Stimulated activated CD8-positive, alpha-beta memory T cell treated with anti-CD3 and anti-CD28 coated beads, Interleukin-4, amount 100 ng/mL, for 24 hours (primary cell): ENCODE measurements at places on chromosomes 6 and 20.

GRCh38 chr20:56943946-56944945, 315.1 kb downstream of the TFAP2C start:
- no peak for DNase-seq

DNA sequence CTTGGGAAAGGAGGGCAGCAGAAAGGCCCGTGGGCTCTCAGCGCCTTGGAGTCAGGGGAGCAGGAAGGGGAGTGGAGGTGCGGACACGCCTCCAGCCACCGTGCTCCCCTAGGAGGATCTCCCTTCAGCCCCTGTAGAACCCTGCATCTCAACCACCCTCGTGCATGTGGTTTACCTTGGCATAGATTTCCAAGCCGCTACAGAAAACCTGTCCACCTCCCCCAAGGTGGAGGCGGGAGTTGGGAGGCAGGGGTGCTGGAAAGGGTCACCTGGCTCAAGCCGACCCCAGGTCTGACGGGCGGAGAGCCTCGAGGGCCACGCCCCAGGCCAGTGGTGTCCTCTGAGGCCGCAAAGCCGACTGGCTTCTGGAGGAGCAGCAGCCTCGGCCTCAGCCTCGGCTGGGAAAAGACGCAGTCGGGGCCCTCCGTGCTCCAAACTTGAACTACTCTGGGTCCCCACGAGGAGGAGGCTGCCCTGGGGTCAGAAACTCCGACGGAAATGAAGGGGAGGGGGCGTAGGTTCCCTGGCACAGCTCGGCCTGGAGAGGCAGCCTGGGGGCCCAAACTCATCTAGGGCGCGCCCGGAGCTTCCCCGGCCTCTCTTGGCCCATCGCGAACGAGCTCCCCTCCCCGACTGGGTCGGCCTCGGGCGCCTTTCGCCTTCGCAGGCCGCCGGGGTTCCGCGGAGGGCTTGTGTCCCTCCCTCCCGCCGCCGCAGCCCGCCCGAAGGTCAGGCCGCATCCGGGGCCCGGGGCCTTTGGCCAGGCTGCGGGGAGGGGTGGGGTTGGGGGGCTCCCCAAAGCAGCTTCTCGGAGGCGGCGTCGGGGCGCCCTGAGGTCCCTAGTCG, 6.3 kb upstream of the FOXF2 start:
- no peak for DNase-seq

DNA sequence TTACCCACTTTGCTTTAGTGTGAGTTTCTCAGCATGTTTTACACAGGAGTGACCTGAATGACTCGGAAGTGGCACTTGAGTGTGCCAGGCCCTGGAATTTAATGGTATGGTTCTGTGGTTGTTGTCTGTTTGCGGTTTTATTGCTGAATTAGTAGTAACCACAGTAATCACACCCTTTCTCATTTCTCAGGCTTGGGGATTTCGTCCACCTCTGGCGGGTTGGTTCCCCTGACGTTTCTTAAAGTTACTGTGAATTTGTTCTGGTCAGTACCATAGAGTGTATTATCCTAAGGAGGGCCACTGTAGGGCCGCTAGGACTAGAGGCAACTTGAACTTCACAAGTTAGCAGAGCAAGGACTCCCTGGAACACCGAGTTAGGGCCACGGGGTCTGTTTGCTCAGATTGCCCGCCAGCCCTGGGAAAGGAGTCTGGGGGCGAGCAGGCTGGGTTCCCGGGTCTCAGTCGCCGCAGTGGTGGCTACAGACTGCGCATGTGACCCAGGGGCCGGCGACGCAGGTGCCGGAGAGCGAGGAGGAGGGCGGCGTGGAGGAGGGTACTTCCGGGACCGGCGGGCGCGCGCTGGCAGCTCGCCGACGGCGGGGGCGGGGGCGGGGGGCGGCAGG, 546 bp upstream of the KLHL32 start:
- no peak for DNase-seq

DNA sequence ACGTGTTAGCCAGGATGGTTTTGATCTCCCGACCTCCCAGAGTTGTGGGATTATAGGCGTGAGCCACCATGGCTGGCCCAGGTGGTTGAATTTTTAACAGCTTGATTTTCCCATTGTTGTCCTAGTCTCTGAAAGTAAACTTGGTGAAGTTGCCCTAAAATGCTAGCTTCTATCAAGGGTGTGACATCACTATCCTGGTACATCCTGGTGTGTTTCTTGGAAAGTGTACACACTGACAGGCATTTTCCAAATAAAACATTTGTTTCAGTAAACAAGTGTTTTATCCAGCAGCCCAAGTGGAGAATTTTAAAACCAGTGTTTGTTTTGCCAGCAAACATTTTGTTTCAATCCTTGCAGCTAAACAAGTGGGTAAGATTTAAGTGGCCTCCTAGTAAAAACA, 40.5 kb upstream of the RREB1 start:
- no peak for DNase-seq

DNA sequence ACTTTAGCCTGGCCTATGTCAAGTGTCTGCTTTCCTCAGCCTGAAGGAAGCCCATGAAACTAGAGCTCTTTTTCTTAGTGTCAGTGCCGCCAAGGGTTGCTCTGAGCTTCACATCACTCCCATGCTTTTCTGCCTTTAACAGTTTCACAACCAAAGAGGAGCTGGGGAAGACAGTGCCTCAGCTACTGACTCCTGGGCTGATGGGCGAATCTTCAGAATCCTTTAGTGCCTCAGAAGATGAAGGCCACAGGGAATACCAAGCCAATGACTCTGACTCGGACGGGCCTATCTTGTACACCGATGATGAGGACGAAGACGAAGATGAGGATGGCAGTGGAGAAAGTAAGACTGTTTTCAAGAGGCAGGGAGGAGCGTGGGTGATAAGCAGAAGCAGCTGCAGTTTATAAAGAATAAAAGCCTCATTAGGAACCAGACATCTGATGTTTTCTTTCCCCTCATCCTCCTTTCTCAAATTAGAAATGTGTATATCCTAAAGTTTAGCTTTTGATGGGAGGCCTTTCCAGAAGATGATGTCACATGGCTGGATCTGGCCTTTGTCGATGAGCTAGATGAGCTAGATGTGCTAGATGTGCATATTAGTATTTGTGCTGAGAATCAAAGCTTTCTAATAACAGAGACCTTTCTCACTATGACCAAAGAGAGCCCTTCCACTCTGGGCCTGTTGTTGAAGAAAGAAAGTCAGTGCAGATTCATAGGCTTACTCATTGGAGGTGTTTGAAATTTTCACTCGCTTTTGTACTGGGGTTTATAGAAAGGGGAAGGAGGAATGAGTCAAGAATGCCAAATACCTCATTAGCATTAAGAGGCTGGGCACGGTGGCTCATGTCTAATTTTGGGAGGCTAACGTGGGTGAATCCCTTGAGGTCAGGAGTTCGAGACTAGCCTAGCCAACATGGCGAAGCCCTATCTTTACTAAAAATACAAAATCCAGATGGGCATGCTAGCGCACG, 70.7 kb upstream of the LTV1 start:
- no peak for DNase-seq

- no peak for DNase-seq
Measured at GRCh38 chr6:99458319-99458718, 33.2 kb upstream of the PNISR start.

DNA sequence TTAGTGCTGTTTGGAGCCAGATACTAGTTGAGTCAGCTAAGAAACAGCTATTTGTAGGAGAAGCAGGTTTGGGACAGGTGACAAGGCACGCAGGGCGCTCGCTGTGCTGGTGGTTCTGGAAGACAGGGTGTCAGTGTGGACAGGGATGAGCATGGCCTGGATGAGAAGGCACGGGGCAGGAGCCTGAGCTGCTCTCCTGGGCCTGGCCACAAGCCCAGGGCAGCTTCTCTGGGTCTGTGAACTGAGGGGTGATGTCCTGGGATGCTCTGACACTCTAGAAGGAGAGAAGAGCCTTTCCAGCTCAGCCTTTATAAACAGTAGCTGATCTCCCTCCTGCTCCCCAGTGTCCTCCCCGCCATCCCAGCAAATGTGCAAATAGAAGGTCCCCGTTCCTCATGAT, 37.9 kb downstream of the PLG start:
- no peak for DNase-seq

DNA sequence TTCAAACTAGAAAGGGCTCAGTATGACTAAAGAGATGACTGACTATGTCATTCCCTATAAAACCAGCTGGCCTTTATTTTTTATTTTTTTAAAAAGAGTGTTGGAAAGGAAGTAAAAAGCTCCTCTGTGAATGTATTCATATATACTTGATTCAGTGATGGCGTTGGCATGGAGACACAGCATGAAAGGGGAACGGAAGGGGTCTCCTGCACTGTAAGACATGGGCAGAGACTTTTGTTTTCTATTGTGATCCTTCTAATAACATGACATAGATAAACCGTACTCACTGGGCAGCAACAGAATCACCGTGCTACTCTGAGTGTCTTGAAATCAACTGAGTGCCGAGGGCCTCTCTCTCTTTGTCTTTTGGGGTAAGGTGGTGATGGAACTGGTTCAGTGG, 228.1 kb upstream of the RIN2 start:
- no peak for DNase-seq

GRCh38 chr6:11770546-11771466, 7.8 kb downstream of the ADTRP start:
- no peak for DNase-seq

DNA sequence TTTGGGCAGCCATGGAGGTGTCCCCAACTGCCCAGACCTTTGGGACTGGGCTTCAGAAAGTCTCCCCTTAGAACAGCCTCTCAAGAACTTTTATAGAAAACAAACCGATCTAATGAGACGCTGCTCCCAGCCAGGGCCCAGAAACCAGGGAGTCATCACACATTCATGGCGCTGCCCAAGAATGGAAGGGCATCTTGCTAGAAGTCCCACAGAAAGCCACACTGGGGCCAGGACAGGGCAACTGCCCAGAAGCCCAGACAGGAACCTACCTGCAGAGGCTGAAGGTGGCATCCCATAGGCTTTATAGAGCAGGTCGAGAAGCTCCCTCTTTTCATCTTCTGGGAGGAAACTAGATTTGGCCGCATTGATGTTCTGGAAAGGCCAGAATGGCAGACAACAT, 31.5 kb downstream of the ADA start:
- DNase-seq = no peak

- DNase-seq = no peak
Measured at GRCh38 chr6:47631269-47631772, 67.1 kb upstream of the ADGRF4 start.

- DNase-seq = no peak
Measured at GRCh38 chr20:37869334-37869861, 33.5 kb upstream of the VSTM2L start.

- no peak for DNase-seq
Measured at GRCh38 chr6:69887026-69887425, 20.7 kb downstream of the COL19A1 start.

DNA sequence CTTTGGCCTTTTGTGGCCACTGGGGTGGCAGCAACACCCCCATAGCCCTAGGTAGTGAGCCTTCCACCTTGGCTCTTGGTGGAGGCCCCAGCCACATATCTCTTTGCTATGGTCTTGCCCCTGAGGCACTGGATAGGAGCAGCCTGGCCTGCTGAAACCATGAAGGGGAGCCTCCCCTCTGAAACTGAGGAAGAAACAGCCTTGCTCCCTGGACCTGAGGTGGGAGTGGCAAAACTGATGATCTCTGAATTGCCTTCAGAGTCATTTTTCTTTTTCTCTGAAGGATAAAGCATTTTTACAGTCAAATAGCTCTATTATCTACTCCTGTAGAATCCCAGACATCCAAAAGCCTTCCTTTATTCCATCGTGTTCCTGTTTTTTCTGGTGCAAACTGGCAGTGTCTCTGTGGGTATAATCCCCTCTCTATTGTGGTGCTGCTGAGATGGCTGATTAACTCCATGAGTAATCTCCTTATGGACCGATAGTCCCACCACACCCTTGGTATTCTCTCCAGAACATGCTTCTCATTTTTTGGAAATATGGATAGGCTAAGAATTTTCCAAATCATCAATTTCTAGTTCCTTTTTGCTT, 22.0 kb upstream of the PRSS35 start:
- DNase-seq = no peak

GRCh38 chr20:63572788-63573646, 1.0 kb downstream of the HELZ2 start:
- no peak for DNase-seq

DNA sequence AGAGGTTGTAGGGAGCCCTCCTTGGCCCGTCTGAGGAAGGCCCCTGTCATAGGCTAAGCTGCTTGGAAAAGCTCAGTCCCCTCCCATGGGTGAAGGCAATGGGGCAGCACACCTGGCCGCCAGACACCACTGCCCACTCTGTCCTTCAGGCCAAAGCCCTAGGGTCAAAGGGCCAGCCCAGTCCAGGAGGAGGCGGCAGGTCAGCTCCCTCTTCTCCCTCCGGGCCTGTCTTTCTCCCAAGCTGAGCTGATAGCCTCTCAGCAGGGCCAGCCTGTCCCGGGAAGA, 5.1 kb upstream of the CLPSL2 start:
- DNase-seq = no peak

- DNase-seq = no peak
Measured at GRCh38 chr6:136795996-136796395, 3.7 kb upstream of the MAP3K5 start.

DNA sequence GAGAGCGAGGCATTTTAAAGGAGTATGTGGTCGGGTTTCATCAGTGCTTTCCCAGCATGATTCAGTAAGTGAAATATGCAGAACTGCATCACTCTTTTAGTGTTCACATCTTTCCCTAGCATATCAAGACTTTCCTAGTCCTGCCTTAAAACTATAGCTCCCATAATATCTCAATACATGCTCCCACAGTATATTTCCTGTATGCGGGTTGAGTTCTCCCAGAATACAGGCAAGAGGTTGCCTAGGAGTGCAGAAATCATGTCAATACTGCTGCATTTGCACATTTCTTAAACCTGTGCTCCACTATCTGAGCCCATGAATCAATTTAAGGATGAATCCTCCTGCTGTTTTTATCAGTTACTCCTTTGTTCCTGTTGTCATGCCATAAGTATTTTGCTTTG, 386.6 kb upstream of the SLC35B3 start:
- DNase-seq = no peak

DNA sequence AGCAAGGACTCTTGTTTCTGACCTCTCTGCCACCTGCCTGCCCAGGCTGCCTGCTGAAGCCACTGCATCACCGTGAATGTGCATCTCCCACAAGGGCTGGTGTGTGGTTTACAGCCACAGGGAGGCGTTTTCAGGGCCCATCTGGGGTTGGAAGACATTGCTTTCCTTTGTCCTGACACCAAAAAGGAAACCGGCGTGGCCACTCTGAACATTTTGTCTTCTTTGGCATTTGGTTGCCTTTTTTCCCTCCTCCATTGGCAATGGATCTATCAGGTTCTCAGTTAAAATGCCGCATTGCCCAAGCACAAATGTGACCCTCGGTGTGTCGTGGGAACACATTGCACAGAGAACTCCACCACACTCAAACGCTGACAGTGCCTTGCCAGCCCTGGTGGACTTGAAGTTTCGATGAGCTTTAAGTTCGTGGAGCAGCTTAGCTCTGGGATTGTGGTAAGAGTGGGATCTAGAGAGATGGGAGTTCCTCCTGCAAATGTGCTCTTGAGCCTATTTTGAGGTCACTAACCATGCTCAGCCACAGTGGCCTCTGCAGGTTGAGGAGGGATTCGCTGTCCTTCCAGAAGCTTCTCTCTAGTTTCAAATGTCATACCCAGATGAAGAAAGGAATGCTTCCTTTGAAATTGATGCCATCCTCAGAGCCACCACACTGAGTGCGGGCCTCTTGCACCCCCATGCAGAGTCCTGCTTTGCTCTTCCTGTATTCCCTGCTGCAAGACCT, 14.8 kb upstream of the PCK1 start:
- DNase-seq = no peak

- no peak for DNase-seq
Measured at GRCh38 chr20:20608641-20609040, 103.8 kb downstream of the RALGAPA2 start.
